ENCODE measurements at places on chromosomes 2 and 18.

DNA sequence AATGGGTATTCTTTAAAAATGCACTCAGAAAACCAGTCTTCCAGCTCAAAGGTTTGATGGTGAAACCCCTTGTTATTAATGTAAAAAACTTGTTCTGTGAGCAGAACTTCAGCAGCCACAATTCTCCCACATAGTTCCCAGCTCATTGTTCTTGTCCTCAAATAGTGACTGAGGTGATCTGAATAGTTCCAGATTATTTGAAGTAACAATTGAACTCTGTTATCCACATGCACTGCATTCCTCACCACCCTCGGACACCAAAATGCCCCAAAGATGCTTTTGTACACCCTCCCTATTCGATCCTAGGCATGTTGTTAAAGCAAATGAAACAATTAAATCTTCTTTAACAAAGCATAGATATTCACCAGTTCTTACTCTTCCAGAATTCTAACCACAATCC, 2186.8 kb upstream of the CELF4 start:
- no peak for DNase-seq

DNA sequence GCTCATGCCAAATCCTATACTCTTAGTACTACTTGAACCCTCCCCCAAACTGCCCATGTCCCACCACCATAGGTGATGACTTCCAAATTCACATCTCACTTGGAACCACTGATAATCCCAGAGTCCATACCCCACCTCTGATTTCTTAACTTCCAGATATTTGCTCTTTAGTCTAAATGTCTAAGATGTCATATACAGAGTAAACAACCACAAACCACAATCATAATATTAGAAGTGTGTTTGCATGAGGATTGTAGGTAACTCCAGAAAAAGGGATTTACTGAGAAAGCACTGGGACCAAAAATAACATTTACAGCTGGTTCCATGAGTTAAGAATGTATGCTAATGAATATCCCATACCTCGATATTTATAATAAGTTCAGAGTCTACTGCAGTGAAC, 146.2 kb downstream of the ZNF385B start:
- no peak for DNase-seq

- no peak for DNase-seq
These were observed 28.0 kb downstream of the CERKL start for GRCh38 chr2:181628590-181629585.

DNA sequence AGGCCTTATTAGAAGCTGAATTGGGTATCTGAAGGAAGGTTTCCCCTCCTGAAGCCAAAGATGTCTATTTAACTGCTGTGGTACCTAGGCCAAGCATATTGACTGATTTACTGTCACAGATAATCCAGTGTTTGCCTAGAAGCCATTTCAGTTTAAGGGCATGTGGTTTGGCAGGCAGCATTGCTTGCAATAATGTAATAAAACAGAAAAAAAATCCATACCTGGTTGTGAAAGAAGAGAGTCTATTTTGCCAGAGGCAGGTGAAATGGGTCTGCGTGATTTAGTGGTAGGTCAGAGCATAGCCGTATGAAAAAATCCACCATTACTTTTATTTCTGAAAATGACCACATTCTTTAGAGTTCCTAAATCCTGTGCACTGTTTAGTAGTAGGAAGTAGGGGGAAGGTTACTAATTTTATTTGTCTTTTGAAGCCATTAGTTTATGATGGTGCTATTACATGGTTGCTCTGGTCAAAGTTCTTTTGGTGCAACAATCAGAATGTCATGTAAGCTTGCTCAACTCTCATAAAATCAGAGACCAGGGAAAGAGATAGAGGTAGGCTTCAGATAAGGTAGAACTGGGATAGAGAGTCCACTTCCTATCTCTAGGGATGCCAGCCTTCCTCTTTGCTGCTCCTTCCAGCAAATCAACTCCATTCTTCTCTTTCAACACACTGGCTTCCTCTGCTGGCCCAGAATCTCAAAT, 343.4 kb downstream of the GPD2 start:
- DNase-seq, result no peak

GRCh38 chr2:43086451-43087221, 139.8 kb downstream of the ZFP36L2 start:
- peak; percentile 97 for DNase-seq

DNA sequence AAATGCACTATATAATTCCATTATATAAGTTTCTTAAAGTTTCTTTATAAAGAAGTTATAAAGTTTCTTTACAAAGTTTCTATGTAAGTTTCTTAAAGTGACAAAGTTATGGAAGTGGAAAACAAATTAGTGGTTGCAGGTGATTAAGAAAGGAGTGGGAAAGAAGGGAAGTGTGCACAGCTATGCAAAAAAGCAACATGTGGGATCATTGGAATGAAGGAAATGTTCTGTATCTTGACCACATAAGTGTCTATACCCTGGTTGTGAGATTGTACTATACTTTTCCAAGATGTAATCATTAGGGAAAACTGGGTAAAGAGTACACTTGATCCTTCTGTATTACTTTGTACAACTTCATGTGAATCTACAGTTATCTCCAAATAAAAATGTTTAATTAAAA, 1541.1 kb downstream of the LRP1B start:
- no peak for DNase-seq

DNA sequence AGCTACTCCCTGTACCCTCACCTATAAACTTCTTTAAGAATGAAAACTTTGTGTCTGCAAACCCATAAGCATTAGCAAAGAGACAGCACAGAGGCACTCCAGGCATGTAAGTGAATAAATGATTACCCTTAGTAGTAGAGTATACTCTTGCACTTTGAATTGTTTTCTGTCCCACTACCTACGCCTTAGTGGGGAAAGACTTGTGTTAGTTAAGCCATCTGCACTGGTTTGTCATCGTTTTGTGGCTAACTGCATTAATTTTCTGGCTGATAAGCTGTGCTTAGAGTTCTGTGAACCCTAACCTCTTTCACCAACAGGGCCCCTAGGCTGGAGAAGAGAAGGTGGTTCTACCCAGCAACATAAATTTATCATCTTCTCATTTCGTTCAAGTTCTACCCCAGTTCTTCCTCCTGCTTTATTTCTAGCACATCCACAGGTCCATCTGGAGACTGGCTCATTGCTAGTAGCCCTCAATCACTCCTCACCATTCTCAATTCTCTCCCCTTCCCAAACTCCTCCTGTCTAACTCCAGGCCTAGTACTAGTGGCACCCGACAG, 710 bp downstream of the LMAN2L start:
- DNase-seq, result no peak

- DNase-seq, result peak; percentile 62
These were observed 32.4 kb upstream of the VIT start for GRCh38 chr2:36663851-36664695.

DNA sequence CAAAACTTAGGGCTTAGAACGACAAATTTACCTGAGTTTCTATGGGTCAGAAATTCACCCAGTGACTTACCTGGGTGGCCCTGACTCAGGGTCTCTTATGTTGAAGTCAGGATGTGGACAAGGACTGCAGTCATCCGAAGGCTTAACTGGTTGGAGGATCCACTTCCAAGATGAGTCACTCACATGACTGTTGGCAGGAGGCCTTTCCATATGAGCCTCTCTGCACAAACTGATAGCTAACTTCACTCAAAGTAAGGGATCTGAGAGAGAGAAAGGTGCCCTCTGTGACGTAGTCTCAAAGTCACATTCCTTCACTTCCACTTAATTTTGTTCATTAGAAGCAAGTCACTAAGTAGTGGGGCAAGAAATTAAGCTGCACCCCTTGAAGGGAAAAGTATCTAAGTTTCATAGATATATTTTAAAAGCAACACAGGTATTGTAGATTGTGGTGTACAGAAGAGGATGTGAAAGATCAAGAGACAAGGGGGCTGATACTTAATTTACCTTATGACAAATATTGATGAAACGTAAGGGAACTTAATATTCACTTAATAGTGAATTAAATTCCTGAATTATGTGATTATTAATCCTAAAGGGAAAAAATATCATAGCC, 48.4 kb downstream of the TANK start:
- DNase-seq, result peak; percentile 41

- DNase-seq, result no peak
These were observed 8.3 kb downstream of the KCNE4 start for GRCh38 chr2:223060201-223060825.

DNA sequence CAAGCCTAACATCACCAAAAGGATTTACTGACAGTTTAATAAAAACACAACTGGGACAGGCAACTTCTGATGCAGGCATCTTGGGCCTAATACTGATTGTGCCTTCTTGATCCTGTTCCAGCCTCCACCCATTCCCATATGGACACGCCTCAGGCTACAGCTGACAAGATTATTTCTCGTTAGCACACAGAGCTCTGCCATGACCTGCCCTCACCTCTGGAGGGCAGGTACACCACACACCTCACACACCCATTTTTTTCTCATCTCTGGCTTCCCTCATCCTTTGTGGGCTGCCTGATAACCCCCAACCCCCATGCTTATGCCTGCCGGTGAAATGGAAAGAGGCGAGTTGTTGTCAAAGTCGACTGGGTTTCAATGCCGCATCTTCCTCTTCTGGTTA, 147.0 kb downstream of the ANTXR1 start:
- no peak for DNase-seq

- no peak for DNase-seq
These were observed 22.4 kb downstream of the CYP27C1 start for GRCh38 chr2:127197475-127198385.

DNA sequence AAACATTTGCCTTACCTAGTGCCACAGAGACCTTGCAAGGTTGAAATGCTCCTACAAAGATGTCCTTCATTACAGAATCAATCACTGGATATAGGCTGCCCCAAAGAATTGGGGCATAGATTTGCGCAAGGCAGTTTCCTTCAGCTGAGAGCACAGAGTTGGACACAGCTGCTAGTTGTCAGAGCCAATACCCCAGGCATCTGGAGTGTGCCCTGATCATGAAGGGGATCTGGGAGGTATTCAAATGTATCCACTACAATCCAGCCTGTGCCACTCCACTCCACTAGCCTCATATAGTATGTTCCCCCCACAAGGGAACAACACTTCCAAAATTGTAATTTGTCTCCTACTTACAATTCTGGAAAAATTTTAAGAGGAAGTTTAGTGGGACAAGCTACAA, 62.3 kb upstream of the ITPRID2 start:
- no peak for DNase-seq

DNA sequence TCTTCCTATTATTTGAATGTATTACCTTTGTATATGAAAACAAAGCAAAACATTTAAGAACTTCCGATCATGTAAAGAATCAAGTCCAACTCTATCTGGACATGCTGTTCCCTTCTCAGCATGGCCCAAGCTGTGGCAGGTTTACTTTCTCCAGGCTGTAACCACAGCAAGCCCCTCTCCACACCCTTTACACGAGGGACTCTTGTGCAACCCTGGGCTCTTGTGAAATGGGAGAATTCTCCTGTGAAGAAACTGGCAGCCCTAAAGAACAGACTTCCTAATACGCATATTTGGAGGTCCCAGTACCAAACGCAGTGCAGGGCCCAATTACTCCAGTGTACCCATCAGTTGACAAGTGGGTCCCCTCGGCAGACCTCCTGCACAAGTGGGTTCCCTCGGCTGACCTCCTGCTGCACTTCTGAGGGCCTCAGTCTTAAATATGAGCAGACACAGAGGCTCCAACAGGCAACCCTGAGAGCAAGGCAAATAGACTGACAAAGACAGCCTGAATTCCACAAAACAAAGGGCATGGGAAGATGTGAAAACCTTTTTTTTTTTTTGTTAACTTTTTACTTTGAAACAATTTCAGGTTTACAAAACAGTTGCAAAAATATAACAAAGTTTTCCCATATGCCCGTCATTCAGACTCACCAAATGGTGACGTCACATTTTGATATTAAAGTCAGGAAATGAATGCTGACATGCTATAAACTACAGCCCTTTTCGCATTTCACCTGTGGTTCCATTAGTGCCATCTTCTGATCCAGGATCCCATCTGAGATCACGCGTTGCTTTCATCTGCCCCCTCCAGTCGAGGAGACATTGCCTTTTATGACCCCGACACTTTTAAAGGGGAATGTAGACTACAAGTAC, 78.2 kb downstream of the FBXO15 start:
- DNase-seq, result no peak

GRCh38 chr2:36587101-36587500, 10.9 kb downstream of the FEZ2 start:
- DNase-seq, result no peak

All from smooth muscle cell of the brain vasculature (primary cell).